ENCODE measurements at places on chromosomes 2 and 18.

DNA sequence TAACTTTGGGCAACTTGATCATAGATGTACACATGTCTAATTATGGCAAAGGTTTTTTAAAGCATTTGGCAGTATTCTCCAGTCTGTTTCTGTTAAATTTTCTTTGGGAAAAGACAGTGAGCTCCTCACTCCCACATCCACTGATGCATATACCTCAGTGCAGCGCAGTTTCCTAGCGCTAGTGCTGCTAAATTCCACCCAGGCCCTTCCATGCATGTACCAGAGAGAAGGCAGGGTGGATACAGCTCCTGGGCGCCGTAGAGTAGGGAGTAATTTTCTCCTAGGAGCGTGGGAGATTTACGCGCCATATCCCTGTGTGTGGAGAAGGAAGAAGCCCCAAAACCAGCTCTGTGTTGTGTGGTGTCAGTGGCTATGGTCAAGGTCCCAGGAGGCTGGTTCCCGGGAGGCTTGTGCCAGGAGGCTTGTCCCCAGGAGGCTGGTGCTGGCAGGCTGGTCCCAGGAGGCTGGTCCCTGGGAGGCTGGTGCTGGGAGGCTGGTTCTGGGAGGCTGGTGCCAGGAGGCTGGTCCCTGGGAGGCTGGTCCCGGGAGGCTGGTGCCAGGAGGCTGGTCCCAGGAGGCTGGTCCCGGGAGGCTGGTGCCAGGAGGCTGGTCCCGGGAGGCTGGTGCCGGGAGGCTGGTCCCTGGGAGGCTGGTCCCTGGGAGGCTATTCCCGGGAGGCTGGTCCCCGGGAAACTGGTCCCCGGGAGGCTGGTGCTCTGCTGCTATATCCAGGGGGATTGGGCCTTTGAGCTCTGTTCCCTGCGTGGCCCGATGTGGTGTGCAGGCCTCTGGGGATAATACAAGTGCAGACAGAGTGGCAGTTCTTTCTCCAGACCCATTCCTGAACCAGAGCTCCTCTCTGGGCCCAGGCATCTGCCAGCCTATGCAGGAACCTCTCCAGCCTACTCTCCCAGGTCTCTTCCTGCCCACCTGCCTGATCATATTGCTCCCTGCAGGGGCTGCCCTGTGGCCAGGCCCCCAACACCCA is 161.2 kb downstream of the SEPTIN10 start:
- DNase-seq = no peak

GRCh38 chr2:109185338-109185737 is 56.3 kb downstream of the SH3RF3 start:
- DNase-seq = no peak

GRCh38 chr2:43402452-43402937 is 176.1 kb upstream of the ZFP36L2 start:
- no peak for DNase-seq

DNA sequence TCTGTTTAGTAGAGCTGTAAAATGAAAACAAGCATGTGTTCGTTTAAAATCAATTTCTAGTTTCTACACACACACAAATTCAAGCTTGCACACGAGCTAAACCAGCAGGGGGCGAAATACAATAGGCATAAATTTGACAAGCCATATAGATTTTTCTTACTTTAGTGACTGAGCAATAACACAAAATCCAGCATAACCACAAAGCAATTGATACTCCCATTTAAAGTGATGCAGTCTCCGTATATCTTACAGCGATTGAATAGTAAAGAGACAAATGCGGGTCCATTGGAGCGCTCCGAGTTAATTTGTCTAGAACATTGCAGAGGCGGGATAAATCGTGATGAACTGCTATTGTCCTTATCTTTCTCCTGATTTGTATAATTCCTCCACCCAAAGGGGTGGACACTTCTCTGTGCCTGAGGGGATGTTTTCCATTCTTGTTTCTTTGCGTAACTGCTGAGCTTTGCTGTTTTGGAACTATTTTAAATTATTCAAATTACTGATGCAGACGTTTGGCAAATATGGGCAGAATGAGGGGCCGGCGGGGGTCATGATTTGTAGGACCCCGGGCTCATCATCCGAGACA is 1.2 kb upstream of the AFTPH start:
- DNase-seq = peak; percentile 93

DNA sequence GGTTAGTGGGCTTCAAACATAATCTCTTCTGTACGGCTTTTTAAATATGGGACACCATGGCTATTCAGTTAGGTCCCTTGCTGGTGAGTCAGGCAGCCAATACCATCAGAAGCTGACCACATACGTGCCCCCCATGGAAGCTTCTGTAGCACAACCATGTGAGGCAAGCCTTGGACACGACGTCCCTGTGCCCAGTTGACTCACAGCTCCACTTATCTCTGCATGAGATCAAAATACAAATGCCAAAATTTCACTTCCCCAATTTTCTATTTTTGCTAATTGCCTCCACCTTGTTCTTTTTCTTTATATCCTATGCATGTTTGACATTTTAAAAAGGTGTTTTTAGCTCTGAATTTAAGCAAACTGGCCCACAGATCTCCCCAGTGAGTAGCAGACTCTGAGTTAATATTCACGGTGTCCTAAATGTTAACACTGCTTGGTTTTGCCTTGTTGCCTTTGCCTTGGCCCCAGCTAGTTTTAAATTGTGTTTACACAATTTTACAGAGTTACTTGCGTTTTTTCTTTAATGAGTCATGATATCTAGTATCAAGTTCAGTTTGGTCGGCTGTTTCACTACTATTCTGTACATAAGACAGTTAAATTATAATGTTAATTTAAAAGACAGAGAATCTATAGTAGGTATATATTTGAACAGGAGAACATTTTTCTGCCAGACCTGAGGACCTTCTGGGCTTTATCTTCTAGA is 77.5 kb downstream of the CDCA7 start:
- no peak for DNase-seq

- no peak for DNase-seq
Observed at GRCh38 chr18:57959278-57959677, 84.7 kb upstream of the NEDD4L start.

DNA sequence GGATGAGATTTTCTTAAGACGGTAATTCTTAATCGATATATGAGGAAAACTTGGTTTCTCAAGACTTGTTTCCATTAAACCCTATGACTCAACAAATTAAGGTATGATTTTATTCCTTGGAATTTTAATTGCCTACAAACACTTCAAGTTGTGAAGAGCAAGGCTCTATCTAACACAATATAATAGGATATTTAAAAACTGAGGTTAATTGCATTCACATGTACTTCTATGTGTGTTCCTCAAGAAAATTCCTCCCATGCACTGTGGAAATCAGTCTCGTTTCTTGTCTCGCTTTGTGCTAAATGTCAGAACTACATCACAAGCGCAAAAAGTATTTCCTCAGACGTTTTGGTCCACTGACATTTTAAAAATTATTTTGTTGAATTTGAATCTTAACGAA is 109.6 kb upstream of the UNC80 start:
- DNase-seq = no peak

DNA sequence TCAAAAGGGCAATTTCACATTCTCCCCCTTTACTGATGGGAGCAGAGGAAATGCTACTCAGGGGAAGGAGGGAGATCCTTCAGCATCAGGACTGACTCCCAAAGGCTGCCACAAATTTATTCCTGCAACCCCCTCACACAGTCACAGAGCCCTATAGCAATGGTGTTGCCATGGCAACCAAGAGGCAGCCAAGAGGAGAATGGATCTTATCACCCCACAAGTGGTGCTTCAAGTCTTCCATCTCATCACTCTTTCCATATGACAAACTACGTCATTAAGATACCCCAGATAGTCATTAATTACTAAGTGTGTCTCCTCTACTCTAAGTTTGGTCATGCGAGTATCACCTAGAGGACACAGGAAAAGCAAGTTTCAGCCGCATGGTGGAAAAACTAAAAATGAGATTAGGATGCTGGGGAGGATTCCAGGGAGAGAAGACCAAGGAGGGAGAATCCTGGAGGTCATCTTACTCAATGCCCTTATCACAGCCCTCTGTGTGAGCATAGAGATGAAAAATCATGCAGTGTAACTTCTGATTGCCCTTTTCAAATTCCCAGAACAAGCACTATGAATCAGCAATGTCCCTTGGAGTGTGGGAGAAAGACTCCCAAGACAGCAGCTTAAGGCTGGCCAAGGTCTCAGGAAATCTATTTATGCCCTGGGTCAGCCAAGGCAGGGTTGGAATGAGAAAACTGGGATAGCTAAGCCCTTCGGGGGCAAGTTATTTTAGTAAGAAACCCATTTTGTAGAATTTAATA is 885.7 kb upstream of the KLHL29 start:
- no peak for DNase-seq

DNA sequence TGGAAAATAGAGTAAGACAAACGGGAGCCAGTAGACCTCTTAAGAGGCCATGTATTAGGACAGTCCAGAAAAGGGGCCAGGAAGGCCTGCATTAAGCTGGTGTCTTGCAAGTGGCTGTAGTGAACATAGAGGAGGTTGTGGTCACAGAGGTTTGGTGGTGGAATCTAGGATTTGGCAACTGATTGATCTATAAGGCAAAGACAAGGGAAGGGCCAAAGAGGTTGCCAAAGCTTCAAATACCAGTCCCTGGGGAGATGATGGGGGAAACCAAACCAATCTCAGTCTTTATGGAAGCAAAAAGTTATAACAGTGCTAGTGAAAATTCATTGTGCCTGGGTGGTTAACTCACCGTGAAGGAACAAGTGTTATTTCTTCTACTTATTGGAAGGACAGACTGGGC is 28.7 kb upstream of the RTN4 start:
- no peak for DNase-seq

DNA sequence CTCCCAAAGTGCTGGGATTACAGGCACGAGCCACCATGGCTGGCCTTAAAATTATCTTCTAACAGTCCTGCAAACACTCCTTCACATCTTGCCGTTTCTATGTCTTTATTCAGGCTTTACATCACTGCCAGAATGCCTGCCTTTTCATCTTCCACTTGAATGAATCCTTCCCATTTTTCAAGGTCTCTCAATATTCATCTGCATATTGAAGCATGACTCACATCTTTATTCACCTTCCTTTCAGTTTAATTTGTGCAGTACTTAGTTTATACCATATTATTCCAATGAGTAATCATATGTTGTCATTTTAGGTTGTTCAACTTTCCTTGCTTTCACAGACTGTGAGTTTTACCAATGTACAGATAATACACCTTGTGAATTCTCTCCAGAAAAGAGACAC is 510.1 kb upstream of the PIK3C3 start:
- DNase-seq = no peak

GRCh38 chr2:11097854-11098387 is 57.3 kb upstream of the SLC66A3 start:
- DNase-seq = no peak

DNA sequence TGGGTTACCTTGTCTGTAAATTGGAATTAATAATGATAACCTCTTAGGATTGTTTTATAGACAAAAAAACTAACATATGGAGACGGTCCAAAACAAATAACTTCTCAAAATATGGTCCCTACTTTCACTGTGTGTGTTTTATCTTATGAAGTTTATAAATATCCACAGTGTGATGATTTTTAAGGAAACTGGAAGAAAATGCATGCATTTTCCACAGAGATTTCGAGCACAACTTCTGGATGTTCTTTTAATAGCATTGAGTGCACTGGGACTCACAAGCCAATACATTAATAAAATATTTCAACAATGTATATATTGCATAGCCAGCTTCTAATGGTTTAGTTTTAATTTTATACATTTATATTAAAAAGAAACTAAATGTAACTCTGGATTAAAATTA is 87.9 kb upstream of the SPHKAP start:
- DNase-seq = no peak

DNA sequence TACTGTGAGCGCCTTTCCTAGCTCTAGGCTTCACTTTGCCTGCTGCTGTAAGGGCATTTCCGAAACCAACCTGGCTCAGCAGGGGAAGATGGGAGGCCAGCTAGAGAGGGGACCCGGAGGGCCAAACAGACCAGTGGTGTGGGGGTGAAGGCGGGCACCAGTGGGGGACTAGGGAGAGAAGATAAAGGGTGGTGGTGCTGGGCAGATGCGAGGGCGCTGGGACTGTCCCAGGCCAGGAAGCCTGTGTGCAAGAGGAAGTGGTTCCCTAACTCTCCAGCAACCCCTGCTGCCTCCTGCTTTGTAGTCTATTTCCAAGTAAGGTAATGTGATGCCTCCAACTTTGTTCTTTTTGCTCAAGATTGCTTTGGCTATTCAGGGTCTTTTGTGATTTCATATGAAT is 73.1 kb downstream of the DNAH7 start:
- DNase-seq = no peak

DNA sequence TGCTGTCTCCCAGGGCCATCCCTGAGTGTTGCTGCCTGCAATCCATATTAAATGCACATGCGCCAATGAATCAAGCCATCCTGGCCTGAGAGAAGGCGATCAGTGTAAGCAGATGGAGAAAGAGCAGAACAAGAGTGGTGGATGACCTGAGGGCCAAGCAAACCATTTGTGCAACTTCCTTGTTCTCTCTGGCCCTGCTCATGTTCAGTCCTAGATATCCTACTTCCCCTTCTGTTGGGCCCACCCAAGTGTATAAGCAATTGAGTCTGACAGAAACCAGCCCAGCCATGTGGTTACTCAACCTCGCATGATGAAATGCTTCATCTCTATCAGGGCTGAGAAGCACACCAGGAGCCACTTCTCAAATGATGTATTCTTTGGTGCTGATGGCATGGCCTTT is 383.1 kb upstream of the ID2 start:
- no peak for DNase-seq

All from activated CD4-positive, alpha-beta T cell treated with anti-CD3 and anti-CD28 coated beads, Interleukin-2, amount 10 ng/mL, durations not matched to agents 24 days and 14 days (primary cell).